Mucosa of gallbladder (tissue), 1 donor: ENCODE measurements at places on chromosomes 5 and 9. TPM values are rescaled to one million over a fixed set of nuclear protein-coding genes. Genes with fewer than 3 reads are reported as not detected.

DNA sequence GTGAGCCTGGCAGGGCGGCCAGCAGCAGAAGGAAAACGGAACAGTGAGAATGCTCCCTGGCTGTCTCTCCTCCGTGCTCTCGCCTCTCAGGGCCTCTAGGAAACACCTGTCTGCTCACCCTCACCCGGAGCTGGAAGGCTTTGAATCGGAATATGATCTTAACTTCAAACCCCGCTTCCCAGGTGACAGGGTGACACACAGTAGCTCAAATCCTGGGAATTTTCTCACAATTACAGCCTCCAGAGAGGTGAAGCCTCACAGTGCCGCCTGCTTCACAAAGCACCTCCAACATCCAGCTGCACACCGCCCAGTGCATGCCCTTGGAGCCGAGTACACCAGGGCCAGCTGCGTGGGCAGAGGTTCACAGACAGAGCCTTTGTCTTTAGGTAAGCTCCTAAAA is 12.5 kb downstream of the SEC16A start:
- no peak for DNase-seq

DNA sequence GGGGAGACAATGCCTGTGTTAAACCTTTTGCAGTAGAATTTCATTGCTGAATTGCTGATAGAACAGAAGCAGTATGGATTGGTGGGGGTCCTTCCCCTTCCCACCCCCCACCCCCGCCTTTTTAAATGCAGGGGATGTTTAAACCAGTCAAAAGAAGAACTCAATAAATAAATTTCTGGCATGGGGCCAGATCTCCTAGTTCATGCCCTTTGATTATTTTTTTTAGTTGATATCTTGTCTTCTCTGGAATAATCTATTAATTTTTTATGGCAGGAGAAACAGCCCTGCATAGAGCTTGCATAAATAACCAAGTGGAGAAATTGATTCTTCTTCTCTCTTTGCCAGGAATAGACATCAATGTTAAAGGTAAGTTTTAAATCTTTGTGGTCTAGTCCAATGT is 72.8 kb downstream of the SLF1 start:
- no peak for DNase-seq

DNA sequence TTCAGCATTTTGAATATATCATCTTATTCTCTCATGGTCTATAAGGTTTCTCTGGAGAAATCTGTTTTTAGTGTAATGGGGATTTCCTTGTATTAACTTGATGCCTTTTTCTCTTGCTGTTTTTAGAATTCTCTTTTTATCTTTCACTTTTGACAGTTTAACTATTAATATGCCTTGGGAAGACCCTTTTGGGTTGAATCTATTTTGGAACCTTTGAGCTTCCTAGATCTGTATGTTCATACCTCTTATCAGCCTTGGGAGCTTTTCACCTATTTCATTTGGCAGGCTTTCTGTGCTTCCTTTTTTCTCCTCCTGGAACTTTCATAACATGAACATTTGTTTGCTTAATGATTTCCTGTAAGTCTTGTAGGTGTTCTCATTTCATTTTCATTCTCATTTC is 22.2 kb downstream of the RCL1 start:
- DNase-seq = no peak

DNA sequence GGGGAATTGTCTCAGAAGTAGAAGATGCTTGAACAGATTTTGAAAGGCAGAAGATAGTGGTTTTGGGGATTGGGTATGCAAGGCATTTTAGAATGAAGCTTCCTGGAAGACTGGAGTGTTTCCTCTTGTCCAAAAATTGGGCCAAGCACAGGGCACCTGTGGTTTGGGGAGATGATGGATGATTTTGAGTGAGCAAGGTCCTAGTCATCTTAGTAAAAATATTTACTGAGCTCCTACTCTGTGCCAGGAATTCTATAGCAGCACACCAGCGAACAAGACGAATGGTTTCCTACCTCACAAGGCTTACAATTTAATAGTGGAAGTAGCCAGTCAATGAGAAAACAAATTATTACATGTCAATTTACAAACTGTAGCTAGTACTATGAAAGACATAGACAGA is 484.4 kb upstream of the KIF2A start:
- no peak for DNase-seq

IFNA2 gene
- total RNA-seq = not detected

PTPN3 gene
- 16.2 TPM for total RNA-seq

DNA sequence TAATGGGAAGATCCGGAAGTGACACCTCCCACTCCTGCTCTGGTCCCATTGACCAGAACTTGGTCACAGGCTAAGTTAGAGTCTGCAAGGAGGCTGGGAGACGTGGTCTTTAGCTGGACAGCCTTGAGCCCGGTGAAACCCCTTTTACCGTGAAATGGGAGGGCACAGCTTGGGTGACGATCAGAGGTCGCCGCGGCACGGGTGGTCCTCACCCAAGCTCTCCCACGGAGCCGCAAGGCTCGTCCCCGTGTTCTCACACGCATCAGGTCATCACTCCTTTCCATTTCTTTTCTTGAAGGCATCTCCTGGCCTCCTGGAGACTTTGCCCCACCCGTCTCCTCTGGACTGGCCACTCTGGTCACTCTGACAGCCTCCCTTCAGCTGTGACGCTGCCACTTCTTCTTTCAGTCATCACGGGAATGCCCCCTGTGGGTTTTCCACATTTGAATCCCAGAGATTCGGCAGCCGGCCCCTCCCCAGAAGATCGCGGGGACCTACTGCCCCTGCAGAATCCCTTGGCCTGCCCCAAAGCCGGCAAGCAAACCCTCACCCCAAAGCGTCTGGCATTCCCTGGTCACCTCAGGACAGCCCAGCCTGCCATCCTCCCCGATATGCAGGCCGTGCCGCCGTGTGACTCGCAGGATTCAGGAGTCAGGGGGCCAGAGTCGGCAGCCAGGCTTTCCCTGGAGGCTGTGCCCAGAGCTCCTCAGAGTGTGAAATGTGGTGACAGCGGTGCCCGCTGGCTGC is 18.9 kb upstream of the EGFL7 start:
- DNase-seq = no peak

- no peak for DNase-seq
These were observed 24.3 kb upstream of the CPLX2 start for GRCh38 chr5:175847061-175847460.

DNA sequence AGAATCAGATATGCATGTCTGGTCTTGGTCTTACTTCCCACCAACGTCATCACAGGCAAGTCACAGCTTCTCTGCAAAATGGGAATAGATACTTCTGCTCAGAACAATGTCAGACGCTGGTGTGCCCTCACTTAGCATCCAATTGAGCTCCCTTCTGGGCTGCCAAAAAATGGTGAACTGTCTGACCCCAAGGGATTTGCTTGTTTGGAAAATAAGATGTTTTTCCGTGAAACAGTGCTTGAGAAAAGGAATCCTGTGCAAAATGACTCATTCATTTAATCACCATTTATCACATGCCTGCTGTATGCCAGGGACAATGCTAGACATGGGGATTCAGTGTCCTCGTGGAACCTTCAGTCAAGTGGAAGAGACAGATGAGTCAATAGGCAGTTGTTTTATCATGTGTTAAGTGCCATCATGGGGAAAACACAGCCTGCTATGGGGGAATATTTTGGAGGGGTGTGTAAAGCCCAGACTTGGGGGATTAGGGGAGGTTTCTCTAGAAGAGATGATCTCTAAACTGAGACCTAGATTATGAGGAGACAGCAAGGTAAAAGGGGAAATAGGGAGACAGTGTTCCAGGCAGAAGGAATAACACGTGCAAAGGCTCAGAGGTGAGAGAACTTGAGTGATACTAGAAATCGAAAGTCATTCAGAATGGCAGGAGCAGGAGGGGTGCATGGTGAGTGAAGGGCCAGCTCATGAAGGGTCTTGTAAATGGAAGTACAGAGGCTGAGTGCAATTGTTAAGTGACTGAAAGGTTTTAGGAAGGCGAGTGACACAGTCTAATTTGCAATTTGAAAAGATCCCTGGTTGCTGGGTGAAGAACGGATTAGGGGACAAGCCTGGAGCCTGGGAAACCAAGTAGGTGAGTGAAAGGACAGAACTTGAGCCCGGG is 3.9 kb downstream of the NIPAL4 start:
- DNase-seq = no peak
